ENCODE measurements at places on chromosomes 11 and 22.

DNA sequence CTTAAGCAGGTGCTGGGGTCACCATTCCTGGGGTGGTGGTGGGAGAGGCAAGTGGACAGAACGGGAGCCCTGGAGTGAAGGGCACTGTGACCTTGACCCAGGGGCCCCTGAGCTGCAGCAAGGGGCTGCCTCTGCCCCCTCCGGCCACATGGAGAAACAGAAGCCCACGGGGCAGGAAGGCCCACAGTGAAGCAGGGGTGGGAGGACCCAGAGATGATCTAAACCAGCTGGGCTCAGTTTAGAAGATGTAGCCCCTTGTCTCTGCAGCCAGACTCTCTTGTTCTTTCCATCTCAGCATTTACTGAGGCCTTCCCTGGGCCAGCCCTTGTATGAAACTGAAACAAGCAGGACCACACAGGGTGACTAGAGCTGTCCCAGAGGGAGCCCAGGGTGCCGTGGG lies 30.5 kb downstream of the WNT11 start:
- no peak for DNase-seq

- DNase-seq, result no peak
These were observed 6.3 kb downstream of the KLHL35 start for GRCh38 chr11:75426720-75427086.

- DNase-seq, result no peak
These were observed 73.5 kb upstream of the WNT7B start for GRCh38 chr22:46050451-46050845.

- DNase-seq, result no peak
These were observed 17.3 kb downstream of the PACSIN2 start for GRCh38 chr22:42997582-42998090.

DNA sequence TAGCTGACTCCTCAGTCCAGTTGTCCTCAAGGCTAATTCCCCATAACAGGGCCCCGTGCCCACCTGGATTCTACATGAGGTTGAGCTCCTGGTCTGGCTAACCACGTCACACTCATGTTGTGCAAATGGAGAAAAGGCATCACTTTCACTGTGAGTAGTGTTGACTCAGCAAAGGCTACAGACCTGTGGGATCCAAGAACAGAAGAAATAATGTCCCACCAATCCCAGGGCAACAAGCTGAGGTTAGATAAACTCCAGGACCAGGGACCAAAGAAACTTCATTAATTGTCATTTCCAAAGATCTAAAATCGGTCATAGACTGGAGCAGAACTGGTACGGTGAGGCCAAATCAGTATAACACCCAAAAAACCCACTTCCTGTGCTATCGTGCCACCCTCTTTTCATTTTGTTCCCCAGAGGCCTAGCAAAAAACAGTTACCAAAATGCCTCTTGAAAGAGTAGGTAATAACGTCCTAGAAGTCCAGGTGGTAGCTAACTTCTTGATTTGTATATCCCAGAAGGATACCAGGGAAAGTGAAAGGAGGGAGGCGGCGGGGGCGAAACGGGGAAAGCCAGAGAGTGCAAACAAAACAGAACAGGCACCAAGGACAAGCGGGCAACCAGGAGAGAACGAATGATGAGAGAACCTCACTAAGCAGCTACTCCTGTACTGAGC lies 1.4 kb downstream of the PCSK7 start:
- DNase-seq, result no peak

GRCh38 chr11:20050551-20051333 lies 109.5 kb downstream of the DBX1 start:
- DNase-seq, result no peak

- no peak for DNase-seq
These were observed 23.6 kb upstream of the TMEM135 start for GRCh38 chr11:87013912-87014825.

DNA sequence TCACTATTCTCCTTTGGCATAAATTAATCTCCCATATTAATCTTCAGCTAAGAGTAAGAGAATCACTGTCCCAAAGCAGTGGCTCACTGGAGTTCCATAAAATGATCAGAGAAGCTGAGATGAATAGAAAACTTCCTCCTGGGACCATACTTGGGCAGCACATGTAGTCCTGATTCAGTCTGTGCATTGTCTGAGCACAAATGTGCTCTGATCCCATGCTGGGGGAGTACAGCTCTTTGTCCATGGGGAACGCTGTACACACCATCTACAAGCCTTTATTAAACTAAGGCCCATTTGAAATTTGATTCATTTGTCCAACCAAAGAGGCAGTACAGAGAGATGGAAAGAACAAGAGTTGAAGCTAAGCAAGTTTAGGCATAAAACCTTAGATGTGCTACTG lies 147.4 kb upstream of the PGR start:
- DNase-seq, result no peak

- DNase-seq, result no peak
These were observed 606 bp downstream of the RASSF7 start for GRCh38 chr11:561148-562003.

DNA sequence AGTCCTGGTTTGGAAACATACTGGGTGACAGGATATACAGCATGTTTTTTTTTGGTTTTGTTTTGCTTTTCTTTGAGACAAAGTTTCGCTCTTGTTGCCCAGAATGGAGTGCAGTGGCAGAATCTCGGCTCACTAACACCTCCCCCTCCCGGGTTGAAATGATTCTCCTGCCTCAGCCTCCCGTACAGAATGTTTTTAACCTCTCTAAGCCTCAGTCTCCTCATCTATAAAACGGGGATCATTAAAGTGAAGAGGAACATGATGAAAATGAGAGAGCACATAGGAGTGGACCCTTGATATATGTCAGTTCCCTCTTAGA lies 28.1 kb upstream of the SCARF2 start:
- DNase-seq, result no peak

- DNase-seq, result no peak
These were observed 68.5 kb upstream of the CSNK2A3 start for GRCh38 chr11:11421509-11421908.

- no peak for DNase-seq
These were observed 1.5 kb downstream of the SERPINH1 start for GRCh38 chr11:75563501-75563977.

Data from tibial artery (tissue), 4 donors.